T1000 (cell line): ENCODE measurements at places on chromosomes 2 and 18.

GRCh38 chr2:182509216-182509615 is 82.4 kb upstream of the PDE1A start:
- DNase-seq, result no peak

- DNase-seq, result no peak
Observed at GRCh38 chr2:24592441-24593100, 101.5 kb downstream of the NCOA1 start.

DNA sequence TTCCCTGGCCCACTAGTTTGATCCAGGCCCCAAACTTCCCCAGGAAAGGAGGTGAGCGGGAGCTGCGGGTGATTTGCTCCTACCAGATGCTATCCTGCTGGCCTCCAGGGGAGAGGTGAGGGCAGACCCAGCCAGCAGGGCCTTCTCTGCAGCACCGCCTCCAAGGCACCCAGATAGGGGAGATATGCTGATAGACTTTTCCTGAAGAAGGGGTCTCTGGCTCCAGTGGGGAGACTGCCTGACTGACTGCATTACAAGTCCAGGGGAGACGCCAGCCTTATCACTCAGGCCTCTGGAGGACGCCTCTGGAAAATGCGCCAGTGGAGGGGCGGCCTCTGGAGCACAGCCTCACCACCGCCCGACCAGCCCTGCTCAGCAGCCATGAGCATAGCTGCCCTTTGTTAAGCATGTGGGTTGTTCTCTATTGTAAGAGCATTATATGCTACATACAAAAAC is 60.6 kb upstream of the SMAD7 start:
- DNase-seq, result no peak

GRCh38 chr2:8835279-8835678 is 2.1 kb downstream of the KIDINS220 start:
- no peak for DNase-seq

- no peak for DNase-seq
Observed at GRCh38 chr2:212269005-212269404, 269.6 kb downstream of the ERBB4 start.

DNA sequence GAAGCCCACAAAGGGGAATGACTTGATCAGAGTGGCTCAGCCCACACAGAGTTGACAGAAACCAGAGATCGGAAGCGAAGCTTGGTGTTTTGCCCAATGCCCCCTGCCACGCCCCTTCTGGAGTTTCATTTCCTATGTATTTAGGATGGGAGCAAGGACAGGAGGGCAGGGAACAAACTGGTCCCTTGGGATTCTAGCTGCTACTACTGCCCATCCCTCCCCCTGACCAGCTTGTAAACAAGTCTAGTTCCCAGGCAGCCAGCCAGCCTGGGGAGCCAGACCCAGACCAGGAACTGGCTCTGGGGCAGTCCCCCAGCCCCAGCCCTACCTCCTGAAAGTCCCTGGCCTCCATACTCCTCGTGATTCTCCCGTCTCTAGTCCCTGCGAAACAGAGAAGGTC is 8.3 kb downstream of the WNT6 start:
- no peak for DNase-seq

DNA sequence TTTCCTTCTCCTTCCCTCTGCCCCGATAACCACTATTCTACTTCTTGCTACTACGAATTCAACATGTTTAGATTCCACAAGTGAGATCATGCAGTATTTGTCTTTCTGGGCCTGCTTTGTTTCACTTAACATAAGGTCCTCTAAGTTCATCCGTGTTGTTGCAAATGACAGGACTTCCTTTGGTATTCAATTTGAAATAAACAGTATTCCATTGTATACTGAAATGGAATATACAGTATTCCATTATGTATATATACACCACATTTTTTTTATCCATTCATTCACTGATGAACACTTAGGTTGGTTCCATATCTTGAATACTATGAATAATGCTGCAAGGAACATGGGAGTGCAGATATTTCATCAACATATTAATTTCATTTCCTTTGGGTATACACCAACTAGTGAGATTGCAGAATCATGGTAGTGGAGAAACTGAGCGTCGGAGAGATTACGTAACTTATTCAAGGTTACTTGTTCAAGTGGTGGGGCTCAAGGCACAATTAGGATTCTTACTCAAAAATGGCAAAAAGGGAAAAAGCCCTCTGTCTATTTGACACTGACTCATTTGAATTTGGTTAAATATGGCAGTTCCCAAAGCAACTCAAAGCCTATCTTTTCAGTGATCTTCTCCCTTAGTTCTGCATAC is 85.1 kb downstream of the CHN1 start:
- no peak for DNase-seq

GRCh38 chr2:160491911-160492371 is 1.7 kb downstream of the RBMS1 start:
- no peak for DNase-seq

- DNase-seq, result no peak
Observed at GRCh38 chr18:56019908-56020307, 431.9 kb upstream of the TCF4 start.

GRCh38 chr2:127542231-127542630 is 6.7 kb downstream of the MYO7B start:
- no peak for DNase-seq

GRCh38 chr2:200155652-200156051 is 150.8 kb upstream of the SPATS2L start:
- no peak for DNase-seq

DNA sequence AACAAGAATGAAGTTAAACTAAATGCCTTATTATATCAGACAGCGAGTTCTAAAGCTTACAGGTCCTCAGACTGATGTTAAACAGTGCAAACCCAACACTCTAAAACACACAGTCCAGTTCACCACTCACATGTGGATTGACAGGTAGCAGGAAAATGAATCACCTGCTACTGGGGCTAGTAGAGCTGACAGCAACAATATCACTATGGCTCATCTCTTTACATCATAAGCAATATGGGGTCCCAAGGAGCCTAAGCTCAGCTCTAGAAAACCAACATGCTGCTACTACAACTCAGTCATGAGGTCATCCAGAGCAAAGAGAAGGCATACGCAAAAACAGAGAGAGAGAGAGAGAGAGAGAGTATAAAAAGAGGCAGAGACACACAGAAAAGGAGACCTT is 145.4 kb downstream of the NBAS start:
- no peak for DNase-seq

DNA sequence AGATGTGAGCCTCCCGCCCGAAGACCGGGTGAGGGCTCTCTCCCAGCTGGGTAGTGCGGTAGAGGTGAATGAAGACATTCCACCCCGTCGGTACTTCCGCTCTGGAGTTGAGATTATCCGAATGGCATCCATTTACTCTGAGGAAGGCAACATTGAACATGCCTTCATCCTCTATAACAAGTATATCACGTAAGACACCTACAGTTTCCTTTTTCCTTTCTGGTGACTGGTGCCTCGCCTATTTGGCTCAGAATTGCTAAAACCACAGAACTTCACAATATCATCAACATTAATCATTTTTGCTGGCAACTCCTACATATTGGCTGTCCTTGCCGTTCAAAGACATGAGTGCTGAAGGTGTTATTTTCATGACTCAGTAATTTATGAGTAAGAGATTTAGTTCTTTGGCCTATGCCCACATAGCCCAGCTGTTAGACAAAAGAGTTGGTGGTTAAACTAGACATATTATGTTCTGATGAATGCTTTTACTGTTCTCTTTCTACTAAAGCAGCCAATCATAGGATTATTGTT is 2.2 kb downstream of the STAMBP start:
- no peak for DNase-seq

- DNase-seq, result no peak
Observed at GRCh38 chr2:157603198-157603597, 25.5 kb downstream of the ACVR1C start.

GRCh38 chr18:51655327-51655698 is 457.8 kb upstream of the MEX3C start:
- no peak for DNase-seq

GRCh38 chr18:51251625-51252024 is 54.1 kb upstream of the MEX3C start:
- no peak for DNase-seq

DNA sequence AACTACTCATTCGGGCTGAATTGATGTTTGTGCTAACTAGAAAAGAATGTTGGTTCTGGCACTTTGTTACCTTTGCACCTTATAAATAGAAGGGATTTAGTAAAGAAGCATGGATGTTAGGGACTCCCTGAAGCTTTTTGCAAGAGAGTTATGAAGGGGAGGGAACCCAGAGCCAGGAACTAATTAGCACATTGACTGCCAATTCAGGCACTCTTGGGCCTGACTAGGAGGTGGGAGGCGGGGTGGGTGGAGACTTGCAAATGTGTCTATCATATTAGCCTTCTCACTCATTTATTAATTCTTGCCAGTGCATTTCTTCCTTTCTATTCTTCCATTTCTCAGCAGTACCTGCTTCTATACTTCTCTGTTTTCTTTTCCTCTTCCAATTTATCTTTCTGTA is 1022.4 kb downstream of the TMEM182 start:
- DNase-seq, result no peak

- no peak for DNase-seq
Observed at GRCh38 chr2:28085201-28085600, 194.7 kb downstream of the BABAM2 start.

DNA sequence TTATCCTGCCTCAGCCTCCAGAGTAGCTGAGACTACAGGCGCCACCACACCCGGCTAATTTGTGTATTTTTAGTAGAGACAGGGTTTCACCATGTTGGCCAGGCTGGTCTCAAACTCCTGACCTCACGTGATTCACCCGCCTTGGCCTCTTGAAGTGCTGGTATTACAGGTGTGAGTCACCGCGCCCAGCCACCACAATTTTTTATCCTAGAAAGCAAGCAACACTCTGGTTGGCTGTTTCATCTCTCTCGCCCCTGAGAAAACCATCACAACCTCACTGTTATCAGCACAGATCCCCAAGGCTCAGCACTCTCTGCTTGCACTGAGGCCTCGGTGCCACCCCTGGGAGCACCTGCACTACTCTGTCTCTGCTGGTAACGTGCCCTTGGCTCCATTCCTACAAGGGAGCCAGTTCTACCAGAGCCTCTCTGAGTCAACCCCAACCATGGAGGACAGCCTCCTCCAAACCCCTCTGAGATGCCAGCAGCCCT is 134.8 kb upstream of the AGAP1 start:
- DNase-seq, result peak; percentile 83

DNA sequence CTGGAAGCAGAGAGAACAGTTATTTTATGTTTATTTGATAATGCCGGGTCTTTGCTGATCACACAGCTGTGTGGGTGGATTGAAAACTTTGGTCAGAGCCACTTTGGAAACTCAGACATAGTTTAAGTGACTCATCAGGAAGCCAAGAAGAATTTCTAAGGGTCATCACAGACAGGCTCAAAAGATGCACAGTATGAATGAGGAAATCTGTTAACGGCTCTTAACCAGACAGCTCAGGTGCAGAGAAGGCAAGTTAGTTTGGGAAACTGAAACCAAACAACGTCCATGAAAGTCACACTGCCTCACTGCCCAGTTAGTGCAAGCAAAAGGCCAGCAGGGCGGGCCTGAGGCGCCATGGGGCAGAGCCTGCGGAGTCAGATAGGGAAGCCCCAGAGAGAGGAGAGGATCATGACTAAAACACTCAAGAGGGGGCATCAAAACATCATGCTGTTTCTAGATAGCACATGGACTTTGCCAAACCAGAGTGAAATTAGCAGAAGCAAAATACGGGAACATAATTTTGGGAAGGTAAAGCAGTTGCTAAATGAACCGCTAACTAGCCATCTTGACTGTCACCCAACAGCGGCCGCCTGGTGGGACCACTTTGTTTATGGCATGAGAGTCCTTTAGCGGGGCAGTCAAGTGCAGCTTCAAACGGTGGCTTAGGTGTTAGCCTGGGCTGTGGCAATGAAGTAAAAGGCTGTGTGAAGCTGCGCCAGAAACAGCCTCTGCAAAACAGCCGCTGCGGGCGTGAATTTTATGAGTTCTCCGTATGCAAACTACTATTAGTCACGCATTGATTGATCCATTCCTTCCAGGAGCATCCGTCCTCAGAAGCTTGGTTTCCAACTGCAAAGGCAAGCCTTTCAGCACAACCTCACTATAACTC is 101.2 kb downstream of the KCTD18 start:
- no peak for DNase-seq

- no peak for DNase-seq
Observed at GRCh38 chr18:62331581-62332356, 6.7 kb downstream of the TNFRSF11A start.
